ENCODE measurements at places on chromosomes 5 and 9. TPM values are rescaled to one million over a fixed set of nuclear protein-coding genes. Genes with fewer than 3 reads are reported as not detected.

RHOBTB3 gene
- total RNA-seq: 29.5 TPM

SMIM33 gene
- total RNA-seq: not detected

BTNL8 gene
- not detected for total RNA-seq

GARIN3 gene
- not detected for total RNA-seq

RNF183 gene
- total RNA-seq: 1.5 TPM

Measured in Calu3 (cell line).